ENCODE measurements at places on chromosomes 2 and 18.

- no peak for DNase-seq
Observed at GRCh38 chr2:51251356-51251755, 219.4 kb upstream of the NRXN1 start.

- no peak for DNase-seq
Observed at GRCh38 chr2:85635636-85636035, 19.6 kb downstream of the USP39 start.

DNA sequence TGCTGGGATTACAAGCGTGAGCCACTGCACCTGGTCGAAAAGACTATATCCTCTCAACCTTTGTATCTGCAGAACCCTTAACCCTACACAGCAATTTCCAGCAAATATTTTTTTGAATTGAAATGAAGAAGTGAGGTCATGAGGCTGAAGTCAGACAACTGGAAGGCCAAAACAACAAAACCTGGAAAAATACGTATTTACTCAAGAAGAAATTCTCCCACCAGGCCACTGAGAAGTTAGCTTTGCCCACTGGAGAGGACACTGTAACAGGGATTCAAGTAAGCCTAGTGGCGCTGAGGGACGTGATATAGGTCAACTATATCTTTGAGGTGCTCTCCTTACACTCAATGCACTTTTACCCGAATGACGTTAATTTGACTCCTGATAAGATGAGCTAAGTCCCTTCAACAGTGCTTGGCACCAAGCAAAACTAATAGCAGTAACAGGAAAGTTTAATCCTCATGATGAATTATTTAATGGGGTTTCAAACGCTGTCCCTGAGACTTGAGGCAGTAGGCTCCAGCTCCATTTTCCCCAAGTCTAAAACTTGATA is 1.9 kb downstream of the HDLBP start:
- DNase-seq, result no peak

DNA sequence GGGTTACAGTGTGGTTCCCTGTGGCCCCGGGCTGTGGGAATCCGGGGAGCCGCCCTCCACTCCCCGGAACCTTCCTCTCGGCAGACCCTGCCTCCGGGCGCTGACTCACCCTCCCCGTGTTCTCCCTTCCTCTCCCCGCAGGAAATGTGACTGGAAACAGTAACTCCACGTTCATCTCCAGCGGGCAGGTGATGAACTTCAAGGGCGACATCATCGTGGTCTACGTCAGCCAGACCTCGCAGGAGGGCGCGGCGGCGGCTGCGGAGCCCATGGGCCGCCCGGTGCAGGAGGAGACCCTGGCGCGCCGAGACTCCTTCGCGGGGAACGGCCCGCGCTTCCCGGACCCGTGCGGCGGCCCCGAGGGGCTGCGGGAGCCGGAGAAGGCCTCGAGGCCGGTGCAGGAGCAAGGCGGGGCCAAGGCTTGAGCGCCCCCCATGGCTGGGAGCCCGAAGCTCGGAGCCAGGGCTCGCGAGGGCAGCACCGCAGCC is 59.5 kb downstream of the TNFRSF11A start:
- no peak for DNase-seq

- no peak for DNase-seq
Observed at GRCh38 chr2:197251576-197251975, 59.0 kb downstream of the ANKRD44 start.

- DNase-seq, result no peak
Observed at GRCh38 chr2:62205554-62205953, 9.6 kb downstream of the B3GNT2 start.

- peak; percentile 84 for DNase-seq
Observed at GRCh38 chr18:13566941-13567746, 159.2 kb downstream of the FAM210A start.

- no peak for DNase-seq
Observed at GRCh38 chr2:159234868-159235267, 51.6 kb downstream of the WDSUB1 start.

DNA sequence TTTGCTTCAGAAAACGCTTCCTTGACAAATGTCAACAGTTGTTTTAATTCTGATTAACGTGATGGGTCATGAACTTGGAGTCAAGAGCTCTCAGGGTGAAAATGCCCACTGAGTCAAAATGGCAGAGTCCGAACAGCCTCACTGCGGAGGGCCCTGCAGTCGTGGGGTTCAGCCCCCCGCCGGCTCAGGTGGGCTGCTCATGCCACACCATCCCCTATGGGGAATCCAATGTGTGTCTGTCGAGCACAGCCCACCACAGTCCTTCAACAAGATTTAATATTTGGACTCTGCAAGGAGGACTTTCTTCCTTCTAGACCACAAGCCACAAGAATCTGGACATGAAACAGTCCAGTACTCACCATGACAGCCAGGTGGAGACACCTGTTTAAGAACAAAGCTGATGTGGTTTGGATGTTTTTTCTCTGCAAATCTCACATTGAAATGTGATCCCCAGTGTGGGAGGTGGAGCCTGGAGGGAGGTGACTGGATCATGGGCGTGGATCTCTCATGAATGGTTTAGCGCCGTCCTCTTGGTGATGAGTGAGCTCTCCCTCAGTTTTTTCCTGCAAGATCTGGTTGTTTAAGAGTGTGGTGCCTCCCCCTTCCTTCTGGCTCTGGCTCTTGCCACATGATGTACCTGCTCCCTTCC is 201.0 kb downstream of the NDUFA10 start:
- DNase-seq, result no peak

DNA sequence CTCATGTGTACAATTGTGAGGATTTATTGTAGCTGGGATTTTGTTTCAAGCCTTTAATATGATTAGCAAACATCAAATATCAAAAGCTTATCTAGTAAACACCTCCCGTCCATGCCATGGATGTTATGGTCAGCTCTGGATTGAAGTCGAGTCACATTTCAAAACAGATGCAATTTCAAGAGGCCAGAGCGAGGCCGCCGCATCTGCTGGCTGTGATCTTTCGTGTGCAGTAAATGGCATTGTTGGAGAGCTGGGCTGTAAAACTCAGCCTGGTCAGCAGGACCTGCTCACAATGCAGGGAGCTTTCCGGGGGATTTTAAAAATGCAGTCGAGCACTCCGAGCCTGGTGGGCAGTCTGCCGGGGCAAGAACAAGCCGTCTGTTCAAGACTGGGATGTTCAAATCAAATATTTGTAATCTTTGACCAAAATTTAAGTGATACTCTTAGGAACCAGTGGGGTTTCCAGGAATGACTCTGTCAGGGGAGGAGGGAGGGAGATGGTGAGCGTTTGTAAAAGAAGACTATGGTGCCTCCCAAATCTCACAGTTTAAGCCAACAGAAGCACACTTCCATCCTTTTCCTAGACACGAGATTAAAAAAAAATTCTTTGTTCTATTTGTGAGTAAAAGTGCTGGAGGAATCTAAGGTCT is 97.6 kb downstream of the MYCN start:
- DNase-seq, result no peak
